Activated T-cell treated with anti-CD3 and anti-CD28 coated beads, Interleukin-2, amount 50 U/mL, for 72 hours (primary cell): ENCODE measurements at places on chromosomes 12 and 14.

GRCh38 chr14:90281756-90282155 is 25.4 kb downstream of the PSMC1 start:
- no peak for DNase-seq

DNA sequence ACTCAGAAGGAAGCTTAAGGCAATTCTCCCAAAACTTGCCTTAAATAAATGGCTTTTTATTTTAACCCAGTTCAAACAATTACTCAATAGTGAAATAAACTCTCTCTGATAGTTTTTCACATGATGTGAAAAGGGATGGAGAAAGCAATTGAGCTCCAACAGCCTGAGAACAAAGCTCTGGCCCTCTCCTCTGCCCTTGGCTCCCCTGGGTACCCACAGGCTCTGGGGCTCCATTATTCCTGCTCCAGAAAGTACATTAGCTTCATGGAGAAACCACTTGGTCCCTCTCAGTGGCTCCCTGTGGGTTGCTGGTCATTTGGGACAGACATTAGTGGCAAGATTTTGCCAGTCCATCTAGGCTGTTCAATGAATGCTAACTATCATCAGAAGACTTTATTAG is 242.8 kb downstream of the ATP23 start:
- no peak for DNase-seq

- DNase-seq: no peak
Measured at GRCh38 chr12:85697003-85697402, 139.2 kb downstream of the RASSF9 start.

GRCh38 chr12:843609-844008 is 91.2 kb downstream of the WNK1 start:
- DNase-seq: no peak

- DNase-seq: peak; percentile 65
Measured at GRCh38 chr12:68121143-68121542, 38.4 kb downstream of the IFNG start.

GRCh38 chr12:117036046-117036445 is 63.2 kb downstream of the TESC start:
- DNase-seq: no peak

- no peak for DNase-seq
Measured at GRCh38 chr14:33062881-33063280, 124.2 kb downstream of the NPAS3 start.

DNA sequence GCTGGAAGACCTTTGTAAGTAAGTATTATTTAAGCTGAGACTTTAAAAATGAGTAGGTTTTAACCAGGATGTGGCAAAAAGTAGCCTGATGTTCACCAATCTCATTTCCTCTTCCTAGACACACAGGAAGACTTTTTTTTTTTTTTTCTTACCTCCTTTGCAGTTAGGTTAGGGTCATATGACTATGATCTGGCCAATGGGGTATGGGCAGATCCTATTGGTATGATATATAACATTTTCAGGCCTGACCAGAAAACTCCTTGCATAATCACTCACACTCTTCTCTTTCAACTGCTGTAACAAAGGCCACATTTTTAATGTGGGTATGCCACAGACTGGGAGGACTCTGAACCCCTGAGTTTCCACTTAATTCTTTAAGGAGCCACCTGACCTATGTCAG is 2.7 kb upstream of the RPS6KA5 start:
- DNase-seq: peak; percentile 53

DNA sequence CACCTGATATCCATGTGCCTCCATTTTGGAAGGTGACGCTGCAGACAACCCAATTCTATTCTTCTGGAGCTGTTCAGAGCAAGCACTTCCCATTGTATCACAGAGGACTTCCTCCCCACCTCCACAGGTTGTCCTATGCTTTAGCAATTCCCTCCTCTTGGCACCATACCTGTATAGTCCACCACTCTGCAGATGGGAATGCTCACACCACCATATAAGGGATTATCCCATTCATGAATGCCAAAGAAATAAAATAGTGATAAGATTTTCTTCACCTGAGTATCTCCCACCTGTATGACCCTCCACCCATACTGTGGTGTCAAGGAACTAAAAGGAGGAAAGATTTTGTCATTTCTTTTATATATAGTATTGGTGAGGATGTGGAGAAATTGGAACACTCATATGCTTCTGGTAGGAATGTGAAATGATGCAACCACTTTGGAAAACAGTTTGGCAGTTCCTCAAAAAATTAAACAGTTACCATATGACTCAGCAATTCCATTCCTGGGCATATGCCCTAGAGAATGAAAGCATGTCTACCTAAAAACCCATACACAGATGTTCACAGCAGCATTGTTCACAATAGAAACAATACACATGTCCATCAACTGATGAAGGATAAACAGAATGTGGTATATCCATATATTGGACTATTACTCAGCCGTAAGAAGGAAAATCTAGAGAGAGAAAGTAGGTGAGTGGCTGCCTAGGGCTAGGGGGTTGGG is 75.2 kb downstream of the FIGNL2 start:
- no peak for DNase-seq

- peak; percentile 69 for DNase-seq
Measured at GRCh38 chr12:6647083-6647604, at the start of gene ACRBP. TSS of gene ACRBP (minus strand) at chr12:6647432. CDS start at chr12:6647366, 66 bp downstream.

DNA sequence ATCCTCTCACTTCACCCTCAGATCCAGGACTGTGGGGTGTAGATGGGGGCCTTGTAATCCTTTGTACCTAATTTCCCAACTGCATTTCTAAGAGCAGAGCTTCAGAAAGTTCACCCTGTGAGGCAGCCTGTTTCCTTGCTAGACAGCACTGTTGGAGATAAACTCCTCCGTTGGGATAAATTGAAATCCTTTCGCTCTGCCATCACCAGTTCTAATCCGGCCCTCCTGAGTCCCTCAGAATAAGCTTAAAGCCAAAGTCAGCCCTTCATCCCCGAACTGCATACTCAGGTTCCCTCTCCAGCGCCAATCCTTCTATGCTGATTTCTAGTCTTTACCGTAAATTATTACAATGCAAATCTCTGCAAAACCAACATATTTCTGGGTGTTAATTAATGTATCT is 114.7 kb downstream of the PRMT8 start:
- DNase-seq: no peak

GRCh38 chr14:57567220-57567619 is 73.6 kb upstream of the CCDC198 start:
- no peak for DNase-seq

GRCh38 chr14:92470811-92471210 is 42.8 kb upstream of the RIN3 start:
- no peak for DNase-seq

DNA sequence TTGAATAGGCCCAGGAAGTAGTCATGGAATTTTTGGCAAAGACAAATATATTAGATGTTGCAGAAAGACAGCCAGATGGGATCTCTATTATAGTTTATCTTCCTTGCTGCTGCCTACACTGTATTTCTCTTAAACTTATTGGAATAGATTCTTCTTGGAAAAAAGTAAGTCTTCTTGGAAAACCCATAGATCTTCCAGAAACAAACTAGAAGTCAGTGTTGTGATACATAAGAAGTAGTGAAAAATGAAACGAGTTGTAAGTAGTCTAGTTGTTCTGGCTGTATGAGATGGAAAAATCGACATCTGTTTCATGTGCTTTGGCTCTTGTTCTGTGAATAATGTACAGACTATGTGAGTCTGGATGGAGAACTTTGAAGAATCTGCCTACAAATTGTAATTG is 29.0 kb downstream of the GLIPR1L2 start:
- DNase-seq: no peak

DNA sequence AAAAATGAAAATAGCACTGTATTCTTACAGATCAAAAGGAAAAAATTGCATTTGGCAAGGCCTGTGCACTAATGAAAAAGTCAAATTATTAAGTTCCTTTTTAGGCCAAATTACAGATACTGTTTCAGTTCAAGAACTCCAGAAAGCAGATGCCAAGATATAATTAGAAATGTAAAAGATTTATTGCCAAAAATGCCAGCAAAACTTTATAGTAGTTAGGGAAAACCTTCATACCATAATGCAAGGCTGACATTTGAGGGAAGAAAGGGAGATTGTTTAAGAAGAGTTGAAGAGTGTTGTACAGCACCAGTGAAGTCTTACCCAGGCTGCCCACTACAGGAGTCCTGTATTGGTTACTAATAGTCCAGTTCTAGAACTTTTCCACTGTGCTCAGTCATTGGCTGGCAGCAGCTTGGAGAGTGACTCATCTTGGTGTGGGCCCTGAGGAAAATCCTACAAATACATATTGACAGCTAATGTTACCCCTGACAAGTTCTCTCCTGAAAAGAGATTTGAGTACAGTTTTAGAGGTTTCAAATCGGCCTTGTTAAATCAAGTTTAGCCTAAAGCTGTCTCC is 600.4 kb downstream of the C12orf50 start:
- no peak for DNase-seq

DNA sequence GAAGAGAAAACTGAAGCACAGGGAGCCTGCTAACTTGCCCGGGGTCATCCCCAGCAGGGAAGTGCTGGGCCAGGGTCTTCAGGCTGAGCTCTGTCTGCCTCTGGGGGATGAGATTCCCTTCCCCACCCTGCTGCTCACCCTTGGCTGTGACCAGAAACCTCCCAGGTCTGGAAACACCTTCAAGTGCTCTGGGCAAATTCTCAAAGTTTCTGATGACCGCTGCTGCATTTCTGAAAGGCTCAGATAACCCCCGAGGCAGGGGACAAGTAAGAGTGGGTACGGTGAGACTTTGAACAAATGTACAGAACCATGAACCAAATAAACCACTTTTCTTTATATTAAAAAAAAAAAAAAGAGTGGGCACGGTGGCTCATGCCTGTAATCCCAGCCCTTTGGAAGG is 41.3 kb downstream of the LTBP2 start:
- no peak for DNase-seq

GRCh38 chr14:94288610-94289465 is 4.2 kb downstream of the SERPINA10 start:
- no peak for DNase-seq

DNA sequence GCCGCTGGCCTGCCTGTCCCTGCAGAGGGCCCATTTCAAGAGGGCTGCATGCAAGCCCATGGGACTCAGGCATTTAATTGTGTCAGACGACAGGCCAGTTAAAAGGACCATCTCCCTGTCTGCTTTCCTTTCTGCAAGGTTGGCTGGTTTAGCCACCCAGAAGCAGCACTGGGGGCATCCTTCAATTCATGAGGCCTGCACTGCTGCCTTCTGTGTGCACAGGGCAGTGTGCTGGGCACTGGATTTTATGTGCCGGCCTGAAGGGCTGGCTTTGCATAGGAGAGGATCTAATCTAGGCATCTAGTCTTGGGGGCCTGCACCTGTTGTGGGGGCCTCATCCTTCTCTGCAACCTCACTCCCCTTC is 114.1 kb upstream of the FKBP4 start:
- no peak for DNase-seq

GRCh38 chr12:68809190-68810026 is 1.4 kb downstream of the MDM2 start:
- no peak for DNase-seq

- DNase-seq: no peak
Measured at GRCh38 chr12:21073822-21074460, 57.1 kb upstream of the SLCO1B1 start.

- peak; percentile 59 for DNase-seq
Measured at GRCh38 chr12:101773650-101774162, 34.4 kb upstream of the SYCP3 start.

GRCh38 chr12:27766587-27766986 is 13.4 kb upstream of the KLHL42 start:
- DNase-seq: no peak

DNA sequence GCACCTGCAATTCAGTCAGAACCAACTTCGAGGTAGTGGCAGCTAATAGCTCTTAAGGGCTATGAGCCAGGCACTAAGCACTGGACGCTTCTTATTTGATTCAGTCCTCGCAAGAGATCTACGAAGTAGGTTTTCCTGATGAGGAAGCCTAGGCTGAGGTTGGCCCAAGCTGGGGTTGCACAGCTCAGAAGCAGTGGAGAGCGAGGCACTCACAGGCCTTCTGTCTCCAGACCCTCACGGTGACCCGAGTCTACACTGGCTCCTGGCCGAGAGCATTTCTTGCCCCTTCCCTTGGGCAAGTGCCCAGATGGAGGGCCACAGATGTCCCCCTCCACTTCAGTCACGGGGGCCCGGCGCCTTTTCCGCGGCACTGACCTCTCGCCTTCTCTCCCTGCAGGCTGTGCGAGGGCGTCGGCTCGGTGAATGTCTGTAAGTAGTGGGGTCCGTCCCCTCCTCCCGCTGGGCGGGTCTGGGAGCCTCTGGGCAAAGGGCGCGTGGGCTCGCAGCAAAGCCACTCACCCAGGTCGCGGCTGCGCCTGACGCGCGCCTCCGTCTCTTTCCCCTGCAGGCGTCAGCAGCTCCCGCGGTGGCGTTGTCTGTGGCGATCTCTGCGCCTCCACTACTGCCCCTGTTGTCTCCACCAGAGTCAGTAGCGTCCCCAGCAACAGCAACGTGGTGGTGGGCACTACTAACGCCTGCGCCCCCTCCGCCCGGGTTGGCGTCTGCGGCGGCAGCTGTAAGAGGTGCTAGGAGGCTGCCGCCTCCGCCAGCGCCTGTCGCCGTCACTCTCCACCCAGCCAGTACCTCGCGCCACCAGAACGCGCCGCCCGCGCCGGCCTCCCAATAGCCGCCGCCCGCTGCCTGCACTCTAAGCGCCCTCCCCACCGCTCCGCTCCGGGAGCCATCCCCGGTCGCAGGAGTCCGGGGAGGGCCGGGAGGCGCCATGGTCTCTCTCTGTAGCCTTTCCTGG is 13.1 kb downstream of the KRT83 start:
- DNase-seq: peak; percentile 66

GRCh38 chr12:26704684-26705460 is 128.1 kb downstream of the ITPR2 start:
- DNase-seq: no peak
